Activated naive CD4-positive, alpha-beta T cell (primary cell): ENCODE measurements at places on chromosomes 4 and X.

DNA sequence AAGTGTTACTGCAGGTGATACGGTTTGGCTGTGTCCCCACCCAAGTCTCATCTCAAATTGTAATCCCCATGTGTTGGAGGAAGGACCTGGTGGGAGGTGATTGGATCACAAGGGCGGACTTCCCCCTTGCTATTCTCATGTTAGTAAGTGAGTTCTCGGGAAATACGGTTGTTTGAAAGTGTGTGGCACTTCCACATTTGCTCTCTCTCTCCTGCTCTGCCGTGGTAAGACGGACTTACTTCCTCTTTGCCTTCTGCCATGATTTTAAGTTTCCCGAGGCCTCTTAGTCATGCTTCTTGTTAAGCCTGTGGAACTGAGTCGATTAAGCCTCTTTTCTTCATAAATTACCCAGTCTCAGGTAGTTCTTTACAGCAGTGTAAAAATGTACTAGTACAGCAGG, 65.2 kb upstream of the SLC7A11 start:
- no peak for DNase-seq

DNA sequence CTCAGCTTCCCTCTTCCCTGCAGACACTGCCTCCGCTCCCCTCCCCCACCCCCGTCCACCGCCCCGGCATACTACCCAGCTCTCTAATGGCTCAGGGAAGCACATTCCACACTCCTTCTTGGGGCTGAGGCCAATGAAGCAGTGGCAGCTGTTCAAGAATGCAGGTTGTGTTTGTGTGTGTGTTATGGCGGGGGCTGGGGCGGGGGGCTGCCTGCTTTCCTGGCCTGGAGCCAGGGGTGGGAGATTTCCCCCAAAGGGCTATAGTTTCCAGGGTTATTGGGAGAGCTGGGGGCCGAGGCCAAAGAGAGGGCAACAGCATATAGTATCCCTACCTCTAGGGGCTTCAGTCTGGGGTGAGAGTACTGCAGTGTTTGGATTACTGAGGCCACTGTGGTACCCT, 149.4 kb downstream of the EFNB1 start:
- DNase-seq, result no peak

GRCh38 chr4:184459413-184459812, 14.9 kb downstream of the IRF2 start:
- DNase-seq, result no peak

GRCh38 chrX:102863735-102864134, 73.3 kb upstream of the RAB40AL start:
- DNase-seq, result peak; percentile 81

GRCh38 chr4:110475881-110476818, at the start of gene ENPEP:
ENPEP (plus strand) TSS chr4:110476155; CDS start chr4:110476415, 260 bp downstream.
- DNase-seq, result no peak

DNA sequence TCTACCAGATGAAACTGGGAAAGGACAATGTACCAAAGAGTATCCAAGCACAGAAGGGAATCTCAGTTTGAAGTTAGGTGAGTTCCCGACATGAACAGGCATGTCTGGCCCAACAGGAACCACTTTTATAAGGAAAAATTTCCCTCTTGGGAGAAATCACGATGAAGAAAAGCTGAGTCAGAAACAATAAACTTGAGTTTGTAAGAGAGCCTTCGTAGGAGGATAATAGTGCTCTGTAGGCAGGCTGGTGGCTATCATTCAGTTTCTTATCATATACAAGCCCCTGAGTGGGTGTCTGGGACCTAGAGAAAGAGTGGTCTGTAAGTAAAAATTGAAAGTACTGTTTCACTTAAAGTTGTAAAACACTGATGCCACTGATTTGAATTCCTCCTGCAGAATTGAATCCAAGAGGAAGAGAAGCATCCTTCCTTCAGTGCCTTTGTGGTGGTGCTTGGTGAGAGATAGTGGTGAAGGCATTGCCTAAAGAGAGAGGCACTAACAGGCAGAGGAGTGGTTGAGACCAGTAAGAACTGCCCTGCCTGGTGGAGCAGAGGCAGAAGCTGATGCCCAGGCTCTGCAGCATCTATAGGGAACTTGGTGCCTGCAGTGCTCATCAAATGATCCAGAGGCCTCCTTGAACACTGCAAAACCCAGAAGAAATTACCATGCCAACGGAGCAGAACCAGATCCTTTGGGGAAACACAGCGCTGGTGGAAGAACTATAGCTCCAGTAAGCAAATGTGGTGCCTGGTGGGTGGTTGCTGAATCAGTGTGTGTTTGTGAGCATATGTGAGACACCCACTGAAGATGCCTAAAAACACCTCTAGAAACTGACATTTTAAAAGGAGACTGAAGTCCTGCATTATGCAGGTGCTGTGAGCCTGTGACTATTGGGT, 31.7 kb upstream of the METAP1 start:
- DNase-seq, result no peak

- no peak for DNase-seq
Observed at GRCh38 chr4:128162434-128162833, 101.3 kb downstream of the LARP1B start.

DNA sequence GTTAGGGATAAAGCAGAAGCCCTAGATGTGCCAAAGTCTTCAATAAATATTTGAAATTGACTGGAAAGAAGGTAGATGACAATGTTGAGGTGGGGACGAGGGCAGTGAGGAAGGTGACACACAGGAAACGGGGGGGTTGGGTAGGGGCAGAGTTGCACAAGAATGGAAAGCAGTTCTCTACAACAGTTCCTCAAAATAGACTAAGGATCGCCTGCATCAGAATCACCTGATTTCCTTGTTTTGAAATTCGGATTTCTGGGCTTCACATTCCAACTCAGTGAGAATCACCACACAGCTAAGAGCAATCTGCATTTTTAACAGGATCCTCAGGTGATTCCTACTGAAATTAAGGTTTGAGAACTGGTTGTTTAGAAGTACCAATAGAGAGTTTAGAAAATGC, 70.6 kb downstream of the ARFIP1 start:
- peak; percentile 7 for DNase-seq

GRCh38 chr4:163243297-163243981, 76.7 kb upstream of the NAF1 start:
- DNase-seq, result no peak

DNA sequence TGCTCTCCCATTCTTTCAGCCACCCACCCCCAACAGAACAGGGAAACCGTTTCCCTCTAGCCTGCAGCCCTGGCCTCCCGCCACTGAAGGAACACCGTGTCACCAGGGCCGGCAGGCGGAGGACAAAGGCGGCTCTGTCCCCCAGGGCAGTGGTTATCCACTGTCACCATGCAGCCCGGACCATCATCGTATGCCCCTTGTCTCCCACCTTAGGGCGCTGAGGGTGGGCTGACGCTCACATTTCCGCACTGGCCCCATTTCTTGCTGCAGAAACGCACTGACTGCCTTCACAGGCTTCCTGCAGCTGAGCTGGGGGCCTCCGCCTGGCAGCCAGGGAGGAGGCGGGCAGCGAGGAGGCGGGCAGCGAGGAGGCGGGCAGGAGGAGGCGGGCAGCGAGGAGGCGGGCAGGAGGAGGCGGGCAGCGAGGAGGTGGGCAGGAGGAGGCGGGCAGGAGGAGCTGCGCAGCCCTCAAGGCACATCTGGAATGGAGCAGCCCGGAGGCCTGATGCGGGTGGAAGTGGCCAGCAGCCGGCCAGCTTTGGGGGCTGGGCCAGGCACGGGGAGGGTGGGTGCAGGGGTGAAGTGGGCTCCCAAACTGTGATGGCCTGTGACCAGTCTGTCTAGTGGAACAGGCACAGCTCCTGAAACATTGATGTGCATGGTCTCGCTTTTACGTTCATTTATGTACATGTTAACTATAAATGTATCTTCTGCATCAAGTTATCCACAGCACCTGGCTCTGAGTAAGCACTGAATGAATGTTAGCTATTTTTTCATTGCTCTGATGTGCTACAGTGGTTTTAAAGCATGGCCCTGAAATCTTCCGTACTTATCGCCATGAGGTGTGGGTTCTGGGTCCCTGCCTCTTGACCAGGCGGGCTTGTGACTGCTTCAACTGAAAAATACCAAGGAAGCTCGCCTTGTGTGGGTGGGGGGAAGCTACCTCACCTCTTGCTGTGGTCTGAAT, 20.6 kb upstream of the KIAA0232 start:
- no peak for DNase-seq

- DNase-seq, result no peak
Observed at GRCh38 chrX:111288841-111289240, 18.6 kb upstream of the CAPN6 start.

- no peak for DNase-seq
Observed at GRCh38 chrX:10617186-10617998, 3.0 kb downstream of the MID1 start.

DNA sequence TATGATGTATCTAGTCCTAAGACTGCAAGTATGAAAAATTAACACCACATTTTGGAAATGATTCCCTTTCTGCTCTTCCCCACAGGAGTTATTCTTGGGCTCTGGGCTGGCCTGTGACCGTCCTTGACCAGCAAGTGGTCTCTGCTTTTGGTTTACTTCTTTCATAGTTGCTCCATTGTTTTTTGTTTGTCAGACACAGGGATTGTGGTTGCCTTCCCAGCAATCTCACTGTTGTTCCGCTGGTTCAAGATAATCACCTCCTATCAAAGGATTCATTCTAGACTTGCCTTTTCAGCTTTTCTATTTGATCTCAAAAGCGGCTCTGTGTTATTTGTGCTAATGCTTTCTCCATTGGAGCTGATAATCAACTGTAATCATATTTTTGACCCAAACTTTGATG, 218.8 kb downstream of the MGST2 start:
- DNase-seq, result no peak

DNA sequence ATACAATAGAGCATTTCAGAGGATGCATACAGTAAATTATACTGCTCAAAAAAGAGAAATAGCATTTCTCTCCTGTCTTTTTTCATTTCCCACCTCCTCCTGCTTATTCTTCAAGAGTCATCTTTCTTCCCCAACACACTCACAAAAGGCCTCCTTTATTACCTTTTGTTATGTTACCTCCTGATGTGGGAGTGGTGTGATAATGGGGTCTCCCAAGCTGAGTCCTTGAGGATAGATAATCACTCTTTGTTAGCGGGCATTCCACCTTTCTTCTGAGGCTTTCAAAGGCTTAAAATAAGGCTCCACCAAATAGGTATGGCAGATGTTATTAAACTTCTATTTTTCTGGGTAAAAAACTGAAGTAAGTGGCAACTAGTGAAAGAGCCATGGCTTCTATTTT, 159.8 kb downstream of the CPEB2 start:
- DNase-seq, result no peak

DNA sequence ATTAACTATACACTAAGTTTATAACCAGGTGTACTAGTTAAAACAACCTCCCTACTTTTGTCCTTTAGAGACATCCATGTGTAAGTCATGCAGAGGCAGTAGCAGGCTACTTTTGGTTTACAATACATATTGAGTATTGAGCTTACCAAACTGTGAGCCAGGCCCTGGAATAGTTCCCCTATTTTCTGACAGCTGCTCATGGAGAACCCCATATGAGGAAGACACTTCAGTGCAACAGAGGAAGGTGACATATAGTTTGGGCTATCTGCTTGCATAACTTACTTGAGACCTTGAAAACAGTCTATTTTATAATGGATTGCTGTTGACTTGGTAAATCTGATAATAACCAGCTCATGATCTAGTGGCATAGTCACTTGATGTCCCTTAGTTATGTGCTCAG, 190.5 kb downstream of the SH3BGRL start:
- no peak for DNase-seq

- DNase-seq, result peak; percentile 17
Observed at GRCh38 chrX:12955882-12956703, 18.8 kb upstream of the TMSB4X start.

DNA sequence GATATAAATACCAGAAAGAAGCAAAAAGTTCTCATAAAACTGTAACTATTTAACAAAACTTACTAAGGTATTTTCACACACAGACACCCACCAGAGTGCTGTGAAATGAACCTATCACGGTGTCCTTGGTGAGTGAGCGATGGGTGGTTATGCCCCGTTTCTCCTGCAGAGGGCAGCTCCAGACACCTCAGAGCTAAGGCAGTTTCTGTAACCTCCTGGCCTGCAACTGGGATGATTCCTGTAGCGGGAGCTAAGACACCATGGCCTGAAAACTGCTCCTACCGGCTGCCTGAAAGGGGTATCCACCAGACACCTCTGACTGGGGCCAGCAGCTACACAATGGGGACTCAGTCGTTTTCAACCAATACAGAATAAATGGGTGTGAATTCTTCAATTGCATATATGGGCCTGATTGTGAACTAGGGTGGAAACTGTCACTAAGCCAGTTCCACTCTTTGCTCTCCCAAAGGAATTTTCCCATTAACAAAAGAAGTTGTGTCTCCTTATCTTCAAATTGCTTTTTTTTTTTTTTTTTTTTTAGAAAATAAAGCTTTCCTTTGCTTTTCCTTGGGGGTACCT, 2375.8 kb upstream of the TENM3 start:
- DNase-seq, result no peak

DNA sequence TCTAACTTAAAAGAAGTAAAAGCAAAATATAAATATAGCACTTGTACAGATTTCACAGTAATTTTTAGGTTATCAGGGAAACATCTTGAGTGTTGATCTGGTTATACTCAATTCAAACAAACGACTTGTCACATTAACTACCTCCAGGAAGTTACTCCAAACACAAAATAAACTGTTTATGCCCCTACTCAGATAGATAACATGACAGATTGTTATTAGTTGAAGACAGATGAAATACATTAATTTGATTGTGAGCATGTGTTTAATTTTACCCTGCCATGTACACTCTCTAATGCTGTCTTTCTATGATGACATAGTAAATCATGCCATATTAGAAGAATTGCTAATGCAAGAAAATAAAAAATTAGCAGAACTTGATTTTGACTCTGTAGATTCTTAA, 88.0 kb downstream of the RAB28 start:
- no peak for DNase-seq

DNA sequence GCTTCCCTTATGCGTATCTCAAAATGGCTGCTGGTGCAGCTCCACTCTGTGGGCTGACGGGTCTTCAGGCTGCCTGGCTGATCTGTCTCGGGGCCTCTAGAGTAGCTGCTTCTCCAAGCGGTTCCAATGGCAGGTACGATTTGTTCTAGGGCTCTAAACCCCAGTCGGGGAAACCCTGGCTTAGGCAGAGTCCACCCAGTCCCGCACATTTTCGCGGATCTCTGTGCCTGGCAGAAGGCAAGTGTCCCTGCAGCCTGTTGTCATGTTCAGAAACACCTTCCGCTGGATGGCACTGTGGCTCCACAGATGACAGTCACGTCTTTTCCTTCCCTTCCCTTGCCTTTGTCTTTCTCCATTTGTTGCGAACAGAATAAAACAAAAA, 54.4 kb downstream of the NBDY start:
- peak; percentile 75 for DNase-seq

DNA sequence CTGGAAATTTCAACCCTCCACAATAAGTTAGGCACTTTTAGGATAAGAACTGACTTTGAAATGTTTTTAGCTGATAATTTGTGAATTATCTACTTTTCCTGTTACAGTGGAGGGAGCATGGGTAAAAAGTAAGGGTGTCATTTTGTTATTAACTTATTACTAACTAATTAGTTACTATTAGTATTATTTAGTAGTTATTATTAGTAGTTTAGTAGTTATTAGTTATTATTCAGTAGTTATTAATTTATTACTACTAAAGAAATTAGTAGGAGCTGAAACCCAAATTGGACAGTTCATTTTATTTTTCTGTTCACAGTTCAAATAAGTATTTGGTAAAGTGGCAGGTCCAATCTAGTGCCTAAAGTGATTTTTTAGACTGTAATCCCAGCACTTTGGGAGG, 5.4 kb downstream of the ADH1A start:
- DNase-seq, result no peak
